ENCODE measurements at places on chromosomes 4 and X. TPM values are rescaled to one million over a fixed set of nuclear protein-coding genes. Genes with fewer than 3 reads are reported as not detected.

TCP11X2 gene
- not detected for total RNA-seq

DNA sequence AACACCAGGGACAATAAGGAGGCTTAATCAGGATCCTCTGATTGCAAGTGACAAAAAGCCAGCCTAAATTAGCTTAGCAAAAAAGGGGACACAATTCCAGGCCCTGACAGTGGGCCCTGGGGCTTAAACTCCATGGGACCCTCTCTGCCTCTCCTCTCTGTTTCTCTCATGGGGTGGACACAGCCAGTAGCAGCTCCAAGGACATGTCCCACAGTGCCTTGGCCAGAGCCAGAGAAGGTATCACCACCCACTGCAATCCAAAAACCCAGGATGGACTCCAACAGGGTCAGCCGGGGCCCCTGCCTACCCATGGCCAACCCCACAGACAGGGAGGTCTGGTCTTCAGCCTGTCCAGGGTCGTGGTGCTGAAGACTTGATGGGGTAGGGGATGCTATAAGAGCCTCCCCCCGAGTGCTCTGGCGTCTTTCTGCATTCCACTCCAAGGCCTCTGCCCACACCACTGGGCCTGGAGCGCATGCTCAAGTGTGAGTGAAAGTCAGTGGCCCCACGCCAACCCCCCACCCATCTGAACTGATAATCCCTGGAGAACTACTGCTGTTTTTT lies 19.7 kb upstream of the PPP2R2C start:
- DNase-seq = no peak

DNA sequence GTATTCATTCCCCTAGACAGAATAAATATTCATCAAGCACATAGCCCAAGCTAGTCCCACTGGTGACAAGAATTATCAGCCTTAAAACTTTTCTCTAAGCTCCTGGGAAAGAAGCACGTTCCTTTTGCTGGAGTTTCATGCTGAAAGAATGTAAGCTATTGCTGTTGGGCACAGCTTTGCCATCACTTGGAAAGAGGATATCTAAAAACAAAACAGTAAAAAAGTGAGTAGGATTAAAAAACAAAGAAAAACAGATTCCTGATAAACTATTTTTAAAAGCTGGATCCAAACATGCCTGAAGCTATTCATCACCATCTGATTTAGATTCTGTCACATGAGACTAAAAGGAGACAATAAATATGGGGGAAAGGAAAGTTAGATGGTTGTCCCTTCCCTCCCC lies 176.8 kb downstream of the SCFD2 start:
- DNase-seq = no peak

AVPR2 gene
- total RNA-seq = 0.53 TPM

MED12 gene
- 32.5 TPM for total RNA-seq

CDX4 gene
- total RNA-seq = not detected

TMEM31 gene
- total RNA-seq = not detected

GCNA gene
- total RNA-seq = 1.2 TPM

TRAM1L1 gene
- total RNA-seq = 3.8 TPM

CEP135 gene
- 3.8 TPM for total RNA-seq

FBXL5 gene
- 69.4 TPM for total RNA-seq
